ENCODE measurements at places on chromosomes 5 and 9. TPM values are rescaled to one million over a fixed set of nuclear protein-coding genes. Genes with fewer than 3 reads are reported as not detected.

DNA sequence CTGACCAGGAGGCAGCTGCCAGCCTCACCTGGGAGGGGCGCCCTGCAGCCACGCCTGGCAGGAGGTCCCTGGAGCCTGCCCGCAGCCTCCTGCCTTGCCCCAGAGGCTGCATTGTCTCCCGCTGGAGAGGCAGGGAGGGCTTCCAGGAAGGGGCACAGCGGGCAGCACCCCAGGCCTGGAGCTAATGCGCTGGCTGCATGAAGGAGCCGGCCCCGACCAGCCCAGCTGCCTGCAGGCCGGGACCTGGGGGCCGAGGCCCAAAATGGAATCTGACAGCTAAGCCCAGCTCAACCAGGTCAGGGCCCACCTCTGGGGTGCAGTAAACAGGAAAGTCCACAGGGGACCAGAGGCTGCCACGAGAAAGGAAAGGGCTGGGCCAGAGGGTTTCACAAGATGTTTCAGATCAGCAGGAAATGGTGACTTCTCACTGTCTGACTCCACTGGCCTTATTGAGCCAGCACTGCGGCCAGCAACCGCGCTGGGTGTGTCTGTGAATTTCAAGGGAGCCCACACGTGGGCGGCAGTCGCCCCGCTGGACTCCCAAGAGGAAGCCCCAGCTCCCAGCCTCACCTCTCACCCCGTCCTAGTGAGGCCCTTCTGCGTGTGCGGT is 18.6 kb upstream of the NOTCH1 start:
- no peak for DNase-seq

DNA sequence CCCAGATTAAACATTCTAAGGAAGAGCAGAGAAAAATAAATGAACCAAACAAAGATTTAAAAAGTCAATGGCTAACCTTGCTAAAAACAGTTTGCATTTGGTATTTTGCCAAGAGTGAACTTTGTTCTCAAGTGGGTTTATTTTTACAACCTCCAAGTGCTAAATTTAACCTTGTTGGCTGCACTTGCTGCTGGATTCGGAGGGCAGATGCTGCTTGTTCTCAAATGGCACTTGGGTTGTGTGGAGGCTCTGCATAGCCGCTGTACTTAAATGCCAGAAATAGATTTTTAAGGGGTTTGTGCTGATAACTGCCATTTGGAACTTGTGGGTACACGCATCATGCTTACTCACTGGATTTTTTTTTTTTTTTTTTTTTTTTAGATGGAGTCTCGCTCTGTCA is 13.3 kb upstream of the SPATA24 start:
- no peak for DNase-seq

GRCh38 chr5:148928141-148928540 is 101.7 kb downstream of the ADRB2 start:
- DNase-seq = no peak

- no peak for DNase-seq
Observed at GRCh38 chr5:90632791-90633190, 74.2 kb downstream of the ADGRV1 start.

Gene SLC24A2
- not detected for total RNA-seq

Gene NPDC1
- 58.1 TPM for total RNA-seq
